Skeletal muscle cell (primary cell): ENCODE measurements at places on chromosomes 2 and 18.

- DNase-seq = peak; percentile 71
These were observed at the start of gene PER2 for GRCh38 chr2:238287737-238288649. TSS of gene PER2 (minus strand) at chr2:238288610. CDS start at chr2:238277936, 10,674 bp downstream.

DNA sequence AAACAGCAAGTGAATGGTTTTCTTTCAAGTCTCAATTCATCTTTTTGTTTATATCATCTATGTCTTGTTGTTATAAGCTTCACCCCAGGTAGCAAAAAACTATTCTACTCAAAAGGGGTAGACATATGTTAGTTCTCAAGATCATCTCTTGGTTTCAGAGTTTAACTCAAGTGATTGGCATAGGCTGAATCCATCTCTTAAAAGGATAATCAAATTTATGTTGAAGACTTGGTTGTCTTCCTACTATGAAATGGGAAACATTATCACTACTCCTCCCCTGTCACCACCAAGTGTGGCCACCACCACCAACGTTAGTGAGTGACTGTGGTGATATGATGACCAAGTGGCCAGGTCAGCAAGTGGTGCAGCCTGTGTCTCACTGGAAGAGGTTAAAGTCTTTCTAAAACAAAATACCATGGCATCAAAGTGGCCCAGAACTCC is 1.5 kb downstream of the IL1B start:
- DNase-seq = no peak

- no peak for DNase-seq
These were observed 529 bp downstream of the SEMA4C start for GRCh38 chr2:96869281-96869821.

DNA sequence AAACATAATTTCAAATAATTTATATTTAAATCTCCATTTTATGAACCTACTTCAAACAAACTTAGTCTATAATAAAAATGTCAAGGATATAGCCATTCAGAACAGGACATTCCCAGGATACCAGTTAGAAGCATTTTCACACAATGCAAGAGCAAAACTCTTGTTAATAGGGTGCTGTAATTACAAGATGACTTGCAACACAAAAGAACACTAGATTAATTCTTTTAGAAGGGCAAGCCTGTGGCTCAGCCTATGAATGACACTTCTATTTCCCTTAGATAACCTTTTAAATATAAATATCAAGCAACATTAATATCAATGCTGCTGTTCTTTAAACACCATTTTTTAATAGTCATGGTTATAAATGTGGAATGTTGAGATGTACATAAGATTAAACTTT is 157.9 kb upstream of the SCN7A start:
- no peak for DNase-seq

GRCh38 chr18:21930177-21930576 is 189.6 kb downstream of the MIB1 start:
- DNase-seq = no peak
